Stimulated activated CD4-positive, alpha-beta T cell treated with anti-CD3 and anti-CD28 coated beads, Interleukin-4, amount 100 ng/mL, for 4 hours (primary cell): ENCODE measurements at places on chromosomes 1 and 21.

- no peak for DNase-seq
Observed at GRCh38 chr1:178342745-178343144, 154.0 kb downstream of the CLEC20A start.

DNA sequence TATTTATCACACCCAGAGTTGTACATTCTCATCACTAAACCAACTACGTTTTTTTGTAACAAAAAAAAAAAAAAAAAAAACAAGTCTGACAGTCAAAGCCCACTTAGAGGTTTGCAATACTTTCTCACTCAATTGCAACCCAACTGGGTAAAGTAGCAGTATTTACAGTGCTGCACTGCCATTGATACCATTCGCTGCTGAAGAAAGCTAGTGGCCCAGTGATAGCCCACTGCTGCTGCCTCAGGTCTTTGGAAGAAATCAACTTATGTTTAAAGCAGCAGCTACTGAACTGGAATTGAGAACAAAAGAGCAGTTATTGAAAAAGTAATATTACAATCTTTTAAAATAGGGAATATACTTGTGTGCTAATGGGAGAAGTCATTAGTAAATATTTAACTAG lies 2.7 kb downstream of the HNRNPU start:
- DNase-seq: no peak

GRCh38 chr1:8560611-8561544 lies 243.0 kb downstream of the SLC45A1 start:
- DNase-seq: no peak

DNA sequence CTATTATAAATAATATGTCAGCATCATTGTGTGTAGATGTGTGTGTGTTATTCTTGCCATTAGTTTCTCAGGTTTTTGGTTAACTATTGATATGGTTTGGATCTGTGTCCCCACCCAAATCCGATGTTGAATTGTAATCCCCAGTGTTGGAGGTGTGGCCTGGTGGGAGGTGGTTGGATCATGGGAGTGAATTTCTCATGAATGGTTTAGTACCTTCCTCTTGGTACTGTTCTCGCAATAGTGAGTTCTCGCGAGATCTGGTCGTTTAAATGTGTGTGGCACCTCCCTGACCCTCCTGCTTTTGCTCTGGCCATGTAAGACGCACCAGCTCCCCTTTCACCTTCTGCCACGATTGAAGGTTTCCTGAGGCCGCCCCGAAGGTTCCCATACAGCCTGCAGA lies 9.6 kb upstream of the POFUT2 start:
- no peak for DNase-seq

DNA sequence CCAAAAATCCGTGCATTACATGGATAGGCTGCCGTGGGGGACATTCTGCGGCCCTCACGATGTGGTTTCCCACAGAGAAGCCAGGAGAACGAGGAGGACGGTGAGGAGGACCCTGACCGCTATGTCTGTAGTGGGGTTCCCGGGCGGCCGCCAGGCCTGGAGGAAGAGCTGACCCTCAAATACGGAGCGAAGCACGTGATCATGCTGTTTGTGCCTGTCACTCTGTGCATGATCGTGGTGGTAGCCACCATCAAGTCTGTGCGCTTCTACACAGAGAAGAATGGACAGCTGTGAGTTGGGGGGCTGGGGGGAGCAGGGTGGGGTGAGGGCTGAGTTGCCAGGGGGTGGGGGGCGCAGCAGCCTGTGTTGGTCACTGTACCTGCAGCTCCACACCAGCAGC lies 13.2 kb downstream of the PSEN2 start:
- no peak for DNase-seq

DNA sequence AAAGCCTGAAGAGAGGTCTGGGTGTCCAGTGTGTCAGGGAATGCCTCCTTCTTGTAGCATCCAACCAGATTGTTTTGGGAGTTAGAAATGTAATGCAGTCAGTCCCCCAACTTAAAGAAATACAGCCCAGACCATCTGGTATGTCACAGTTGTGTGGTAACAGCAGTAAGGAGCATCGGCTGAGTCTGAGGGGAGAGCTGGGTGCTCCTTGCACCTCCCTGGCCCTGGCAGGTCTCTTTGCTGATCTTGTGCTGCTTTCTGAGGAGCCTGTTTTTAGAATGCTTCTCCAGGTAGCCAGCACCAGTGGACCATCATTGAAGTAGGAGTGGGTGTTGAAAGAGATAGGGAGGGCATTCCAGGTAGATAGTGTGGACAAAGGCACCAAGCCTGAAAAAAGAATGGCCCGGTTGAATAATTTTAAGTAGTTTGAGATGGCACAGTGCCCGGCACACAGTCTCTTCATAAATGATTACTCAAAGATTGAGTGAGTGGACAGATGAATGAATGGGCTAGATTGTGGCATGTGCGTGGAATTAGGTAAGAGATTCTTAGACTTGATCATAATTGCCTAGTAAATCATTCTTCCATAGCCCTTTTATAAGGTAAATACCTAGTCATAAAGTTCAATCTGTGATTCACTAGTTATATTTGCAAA lies 46.5 kb downstream of the LAMC1 start:
- no peak for DNase-seq

DNA sequence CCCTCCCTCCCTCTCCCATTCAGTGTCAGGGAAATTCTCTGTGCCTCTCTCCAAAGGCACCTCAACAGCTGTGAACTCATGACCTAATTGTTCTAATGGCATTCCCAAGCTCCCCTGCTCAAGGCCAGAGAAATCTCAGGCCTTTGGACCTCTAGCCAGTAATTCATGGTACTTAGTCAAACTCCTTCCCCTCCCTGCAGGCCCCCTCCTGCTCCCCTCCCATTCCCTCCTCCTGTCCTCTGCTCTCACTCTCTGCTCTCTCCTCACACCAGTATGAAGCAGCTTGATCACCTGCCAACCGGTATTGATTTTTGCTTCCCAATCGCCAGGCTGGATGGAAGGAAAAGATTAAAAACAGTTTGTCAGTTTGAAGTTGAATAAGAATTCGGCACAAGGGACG lies 370.5 kb upstream of the PBX1 start:
- no peak for DNase-seq

DNA sequence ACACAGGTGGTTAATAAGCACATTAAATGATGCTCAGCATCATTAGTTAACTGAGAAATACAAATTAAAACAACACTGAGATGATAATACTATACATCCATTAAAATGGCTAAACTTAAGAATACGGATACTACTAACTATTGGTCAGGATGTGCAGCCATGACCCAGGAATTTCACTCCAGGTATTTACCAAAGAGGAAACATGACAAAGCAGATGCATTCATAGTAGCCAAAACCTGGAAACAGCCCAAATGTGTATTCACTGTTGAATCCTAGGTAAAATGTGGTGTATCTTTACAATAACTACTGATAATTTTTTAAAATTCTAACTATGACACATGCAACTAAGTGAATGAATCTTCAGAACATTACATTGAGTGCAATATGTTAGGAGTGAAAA lies 73.0 kb downstream of the PTPRC start:
- DNase-seq: no peak

DNA sequence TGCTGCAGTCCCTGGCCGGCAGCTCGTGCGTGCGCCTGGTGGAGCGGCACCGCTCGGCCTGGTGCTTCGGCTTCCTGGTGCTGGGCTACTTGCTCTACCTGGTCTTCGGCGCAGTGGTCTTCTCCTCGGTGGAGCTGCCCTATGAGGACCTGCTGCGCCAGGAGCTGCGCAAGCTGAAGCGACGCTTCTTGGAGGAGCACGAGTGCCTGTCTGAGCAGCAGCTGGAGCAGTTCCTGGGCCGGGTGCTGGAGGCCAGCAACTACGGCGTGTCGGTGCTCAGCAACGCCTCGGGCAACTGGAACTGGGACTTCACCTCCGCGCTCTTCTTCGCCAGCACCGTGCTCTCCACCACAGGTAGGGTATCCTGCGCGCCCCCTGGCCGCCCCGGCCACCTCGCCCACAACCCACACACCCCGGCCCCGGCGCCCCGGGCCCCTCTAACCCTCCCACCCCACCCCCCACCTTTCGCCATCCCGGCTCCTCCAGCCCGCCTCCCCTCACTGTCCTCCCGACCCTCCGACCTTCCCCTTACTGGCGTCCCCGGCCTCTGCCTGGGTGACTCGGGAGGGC lies 352 bp downstream of the KCNK1 start:
- no peak for DNase-seq

DNA sequence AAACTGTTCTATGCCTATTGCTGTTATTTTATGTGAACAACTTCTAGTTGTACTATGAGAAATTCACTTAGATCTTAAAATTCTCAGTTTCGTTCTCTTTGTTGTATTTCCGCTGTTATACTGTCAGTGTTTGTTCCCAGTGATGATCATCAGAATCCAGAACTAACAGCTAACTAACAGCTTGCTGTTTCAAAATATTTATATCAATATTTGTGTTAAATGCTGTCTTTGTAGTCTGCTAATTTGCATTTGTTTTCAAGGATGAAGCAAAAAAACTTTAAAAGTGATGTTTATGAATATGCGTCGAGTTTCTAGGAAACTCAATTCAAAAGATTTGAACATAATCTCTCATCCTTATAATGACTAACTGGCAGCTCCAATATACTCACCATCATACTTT lies 84.5 kb downstream of the SPATA17 start:
- DNase-seq: no peak

- DNase-seq: no peak
Observed at GRCh38 chr1:71001624-71002023, 46.0 kb downstream of the PTGER3 start.

- DNase-seq: no peak
Observed at GRCh38 chr1:223733898-223734852, 21.8 kb downstream of the CAPN2 start.

DNA sequence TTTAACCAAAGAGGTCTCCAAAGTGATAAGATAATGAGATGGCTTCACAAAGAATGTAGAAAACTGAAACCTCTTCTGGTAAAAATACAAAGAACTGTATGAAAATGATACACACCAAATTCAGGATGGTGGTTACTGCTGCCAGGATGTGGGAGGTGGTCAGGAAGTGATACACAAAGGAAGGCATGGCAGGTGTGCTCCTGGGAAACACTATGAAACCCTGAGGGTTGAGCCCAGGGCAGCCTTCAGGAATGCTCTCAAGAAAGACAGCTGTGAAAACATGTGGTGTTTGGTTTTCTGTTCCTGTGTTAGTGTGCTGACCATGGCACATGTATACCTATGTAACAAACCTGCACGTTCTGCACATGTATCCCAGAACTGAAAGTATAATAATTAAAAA lies 109.3 kb downstream of the NTNG1 start:
- DNase-seq: no peak

GRCh38 chr1:54854381-54855020 lies 32.5 kb downstream of the DHCR24 start:
- DNase-seq: no peak

GRCh38 chr21:33124889-33125288 lies 54.9 kb downstream of the OLIG1 start:
- no peak for DNase-seq

GRCh38 chr1:182952677-182953444 lies at the start of gene SHCBP1L:
Gene SHCBP1L, minus strand, starts transcription at chr1:182953166. Its CDS starts 33 bp downstream, at chr1:182953133.
- DNase-seq: no peak

- DNase-seq: no peak
Observed at GRCh38 chr1:164563721-164564360, 4.9 kb downstream of the PBX1 start.

DNA sequence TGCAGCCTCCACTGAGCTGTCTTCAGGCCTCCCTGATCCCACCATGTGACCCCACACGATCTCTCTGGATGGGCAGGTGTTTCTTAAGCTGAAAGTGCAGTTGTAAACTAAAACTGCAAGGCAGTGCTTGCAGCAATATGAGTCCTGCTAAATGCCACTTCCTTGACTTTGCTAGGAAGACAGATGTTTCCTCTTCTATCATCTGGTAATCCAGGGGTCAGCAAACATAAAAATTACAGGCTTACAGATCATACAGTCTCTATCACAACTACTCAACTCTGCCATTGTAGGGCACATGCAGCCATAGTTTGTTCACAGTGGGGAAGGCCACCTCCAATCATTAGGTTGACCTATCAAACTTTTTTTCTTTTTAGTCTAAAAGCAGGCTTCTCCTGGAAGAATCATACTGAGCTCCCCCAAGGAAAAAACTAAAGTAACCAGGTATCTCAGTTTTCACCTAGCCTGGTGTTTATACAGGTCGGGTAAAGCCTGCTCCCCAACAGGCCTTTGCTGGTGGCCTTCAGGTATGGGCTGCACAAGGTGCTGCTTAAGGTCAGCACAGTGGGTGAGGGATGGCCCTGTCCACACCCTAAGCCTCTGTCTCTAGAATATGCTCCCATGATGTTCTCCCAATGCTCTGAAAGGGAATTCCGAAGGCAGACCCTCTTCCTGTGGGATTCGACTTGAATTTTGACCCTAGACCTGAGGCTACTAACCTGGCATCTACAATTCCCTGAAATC lies 10.8 kb downstream of the ABCA4 start:
- no peak for DNase-seq

DNA sequence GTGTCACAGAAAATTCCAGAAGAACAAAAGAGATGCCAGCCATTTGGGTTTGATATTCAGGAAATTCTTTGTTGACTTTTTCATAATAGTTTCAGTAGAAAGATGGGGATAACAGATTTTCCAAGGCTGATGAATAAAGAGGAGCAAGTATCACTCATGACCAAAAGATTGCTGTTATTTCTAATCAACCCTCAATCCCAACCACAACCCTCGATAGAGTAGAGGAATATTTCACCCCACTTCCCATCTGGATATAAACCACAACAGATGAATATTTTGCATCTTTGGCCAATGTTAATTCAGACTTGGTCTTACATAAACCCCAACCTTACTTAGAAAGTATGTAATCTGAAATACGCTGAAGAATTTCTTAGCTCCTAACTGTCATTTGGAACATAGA lies 232.4 kb downstream of the SEC16B start:
- DNase-seq: no peak

GRCh38 chr1:226107471-226108460 lies 45.2 kb downstream of the H3-3A start:
- no peak for DNase-seq

- DNase-seq: no peak
Observed at GRCh38 chr21:34635307-34635706, 20.4 kb upstream of the RCAN1 start.

GRCh38 chr1:2322581-2323211 lies 68.7 kb downstream of the MORN1 start:
- DNase-seq: no peak

GRCh38 chr1:99784143-99784542 lies 17.7 kb upstream of the FRRS1 start:
- DNase-seq: no peak

DNA sequence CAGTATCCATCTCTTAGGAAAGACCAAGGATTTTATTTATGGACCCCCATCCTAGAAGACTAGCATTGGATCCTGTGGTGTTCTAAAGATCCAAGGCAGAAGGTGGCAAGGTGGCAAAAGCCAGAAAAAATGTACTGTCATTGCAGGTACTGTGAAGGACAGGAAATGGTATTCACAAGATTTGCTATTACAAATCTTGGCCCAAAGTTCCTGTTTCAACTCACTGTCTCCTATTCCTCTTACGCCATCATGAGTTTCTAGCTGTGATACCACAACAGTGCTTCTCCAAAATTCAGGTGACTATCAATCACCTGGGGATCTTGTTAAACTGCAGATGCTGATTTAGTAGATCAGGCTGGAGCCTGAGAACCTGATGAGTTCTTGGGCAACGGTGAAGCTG lies 21.4 kb downstream of the ACP6 start:
- DNase-seq: no peak

- DNase-seq: no peak
Observed at GRCh38 chr1:229431284-229432115, 2.4 kb downstream of the ACTA1 start.

- DNase-seq: no peak
Observed at GRCh38 chr21:35633501-35633900, 426.8 kb downstream of the SETD4 start.
